Common myeloid progenitor, CD34-positive (primary cell): ENCODE measurements at places on chromosomes 7 and 10.

DNA sequence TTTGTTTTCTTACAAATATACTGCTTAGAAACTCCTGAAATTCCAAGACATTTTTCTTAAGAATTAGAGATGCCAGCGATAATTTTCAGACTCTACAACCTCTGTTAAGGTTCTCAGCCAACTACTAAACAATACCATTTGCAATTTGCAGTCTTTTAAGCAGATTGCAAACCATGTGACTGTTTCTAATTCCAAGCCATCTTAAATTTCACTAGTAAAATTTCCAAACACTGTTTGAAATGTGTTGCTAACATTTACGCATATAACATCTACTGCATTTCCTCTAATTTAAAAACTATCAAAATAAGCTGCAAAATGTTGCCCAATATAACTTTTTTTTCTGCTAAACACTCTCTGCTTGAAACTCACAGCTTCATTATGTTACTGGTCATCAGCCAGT, 56.0 kb upstream of the MACROH2A2 start:
- H3K27me3 ChIP-seq = no peaks in the 10 kb centered on the region
- DNase-seq = no peak
- no peaks in the 10 kb centered on the region for H3K4me1 ChIP-seq
- no peaks in the 10 kb centered on the region for H3K36me3 ChIP-seq
- H3K27ac ChIP-seq = no peak overlapping the region

DNA sequence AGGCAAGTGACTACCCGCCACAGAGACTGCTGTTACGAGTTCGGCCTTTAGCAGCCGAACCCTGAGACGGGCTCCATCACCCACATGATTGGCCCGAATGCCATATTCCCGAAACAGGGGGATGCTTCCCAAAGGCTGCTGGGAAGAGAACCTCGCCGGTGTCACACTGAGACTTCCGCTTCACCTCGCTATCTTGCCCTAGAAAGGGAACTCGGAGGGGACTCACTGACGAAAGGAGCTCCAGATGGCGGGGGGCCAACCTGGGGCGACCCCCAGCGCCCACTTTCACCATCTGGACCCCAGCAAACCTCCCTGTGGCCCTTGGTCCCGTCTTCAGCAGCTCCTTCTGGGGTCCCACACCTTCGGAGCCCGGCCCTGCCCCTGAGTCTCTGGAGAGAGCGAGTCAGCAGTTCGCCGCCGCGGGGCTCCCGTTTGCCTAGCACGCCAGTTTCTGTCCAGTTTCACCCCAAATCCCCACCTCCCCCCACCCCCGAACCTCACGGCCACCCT, 529 bp downstream of the HPS1 start:
- peaks cover 38% of the 10 kb centered on the region for H3K36me3 ChIP-seq
- H3K4me1 ChIP-seq = peaks cover 9% of the 10 kb centered on the region
- peak; percentile 56 for DNase-seq
- H3K27ac ChIP-seq = peak overlapping the region; percentile 74

- peaks cover 2% of the 10 kb centered on the region for H3K4me1 ChIP-seq
- H3K27ac ChIP-seq = no peak overlapping the region
- no peaks in the 10 kb centered on the region for H3K36me3 ChIP-seq
- no peak for DNase-seq
Measured at GRCh38 chr10:102220612-102221011, 5.5 kb upstream of the ELOVL3 start.

DNA sequence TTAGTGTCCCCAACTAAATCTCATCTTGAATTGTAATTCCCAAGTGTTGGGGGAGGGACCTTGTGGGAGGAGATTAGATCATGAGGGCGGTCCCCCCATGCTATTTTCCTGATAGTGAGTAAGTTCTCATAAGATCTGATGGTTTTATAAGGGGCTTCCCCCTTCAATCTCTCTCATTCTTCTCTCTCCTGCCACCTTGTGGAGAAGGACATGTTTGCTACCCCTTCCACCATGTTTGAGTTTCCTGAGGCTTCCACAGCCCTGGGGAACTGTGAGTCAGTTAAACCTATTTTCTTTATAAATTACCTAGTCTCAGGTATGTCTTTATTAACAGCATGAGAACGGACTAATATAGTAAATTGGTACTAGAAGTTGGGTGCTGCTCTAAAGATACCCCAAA, 365.6 kb downstream of the ANKRD7 start:
- H3K4me3 ChIP-seq = no peak overlapping the region
- H3K4me1 ChIP-seq = no peaks in the 10 kb centered on the region
- DNase-seq = peak; percentile 52
- no peaks in the 10 kb centered on the region for H3K27me3 ChIP-seq

DNA sequence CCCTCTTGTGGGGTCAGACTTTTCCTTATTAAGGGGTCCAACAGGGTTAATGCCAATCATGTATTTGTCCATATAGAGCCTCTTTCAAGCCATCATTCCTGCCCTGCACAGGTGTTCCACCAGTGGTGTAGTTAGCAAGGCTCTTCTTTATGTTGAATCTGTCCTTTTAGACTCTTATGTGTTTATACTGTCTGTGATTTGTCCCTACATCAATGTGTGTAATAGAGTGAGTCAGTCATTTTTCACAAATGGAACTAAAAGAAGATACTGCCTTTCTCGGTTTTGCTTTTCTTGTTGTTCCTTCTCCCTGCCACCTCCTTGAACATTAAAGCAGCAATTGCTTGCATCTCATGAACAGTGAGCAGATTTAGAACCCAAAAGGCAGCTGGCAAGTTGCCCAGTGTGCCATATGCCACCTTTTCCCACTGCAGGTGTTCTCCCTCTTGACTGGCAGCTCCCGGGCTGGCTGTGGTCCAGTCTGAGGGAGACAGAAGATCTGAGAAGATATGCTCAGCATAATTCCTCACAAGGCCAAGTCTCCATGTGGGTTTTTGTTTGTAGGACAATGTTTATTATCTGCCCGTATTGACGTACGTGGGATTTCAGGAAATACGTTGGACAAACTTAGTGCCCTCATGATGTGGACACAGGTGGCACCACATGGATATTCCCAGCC, 154.1 kb downstream of the LHFPL3 start:
- no peak overlapping the region for H3K4me3 ChIP-seq
- DNase-seq = no peak
- H3K36me3 ChIP-seq = no peaks in the 10 kb centered on the region
- H3K4me1 ChIP-seq = no peaks in the 10 kb centered on the region
- H3K27ac ChIP-seq = no peak overlapping the region
- no peaks in the 10 kb centered on the region for H3K27me3 ChIP-seq

GRCh38 chr7:99270702-99271101, 1.9 kb upstream of the MYH16 start:
- no peak overlapping the region for H3K27ac ChIP-seq
- H3K4me3 ChIP-seq = no peak overlapping the region

DNA sequence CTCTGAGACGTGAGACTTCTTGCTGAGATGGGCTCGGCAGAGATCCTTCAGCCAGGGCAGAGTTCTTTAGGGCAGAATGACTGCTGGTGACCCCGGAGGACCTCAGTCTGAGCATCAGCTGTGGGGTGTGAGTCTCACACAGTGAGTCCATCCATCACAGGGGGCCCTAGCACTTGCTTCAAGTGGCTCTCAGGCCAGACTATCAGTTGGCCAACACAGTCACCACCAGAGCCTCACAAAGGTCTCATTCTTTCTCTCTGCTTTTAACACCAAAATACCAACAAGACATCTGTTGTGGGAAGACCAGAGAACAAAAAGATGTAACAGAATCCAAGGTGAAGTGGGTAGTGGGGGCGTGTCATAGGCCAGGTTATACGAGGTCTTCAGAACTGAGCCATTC, 345.6 kb upstream of the NRP1 start:
- H3K27me3 ChIP-seq = no peaks in the 10 kb centered on the region
- H3K4me3 ChIP-seq = no peak overlapping the region
- no peak for DNase-seq
- no peaks in the 10 kb centered on the region for H3K4me1 ChIP-seq

DNA sequence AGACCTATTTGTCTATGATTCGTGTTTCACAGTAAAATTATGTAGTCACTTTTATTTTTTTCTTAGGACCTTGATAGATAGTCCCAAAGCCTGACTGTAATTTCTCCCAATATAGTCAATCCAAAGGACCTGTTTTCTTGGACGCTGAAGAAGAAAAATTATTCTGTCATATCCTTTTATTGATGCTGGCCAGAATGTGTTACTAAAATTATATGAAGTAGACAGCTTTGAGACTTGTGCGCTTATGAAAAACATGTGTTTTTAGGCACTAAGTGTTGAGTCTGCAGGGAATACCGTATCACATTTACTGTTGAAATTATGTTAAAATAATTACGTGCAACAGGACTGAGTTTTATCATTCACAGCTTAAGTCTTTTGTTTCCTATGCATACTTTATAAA, 17.9 kb downstream of the TES start:
- H3K27ac ChIP-seq = no peak overlapping the region
- no peak for DNase-seq
- peaks cover 58% of the 10 kb centered on the region for H3K4me1 ChIP-seq

DNA sequence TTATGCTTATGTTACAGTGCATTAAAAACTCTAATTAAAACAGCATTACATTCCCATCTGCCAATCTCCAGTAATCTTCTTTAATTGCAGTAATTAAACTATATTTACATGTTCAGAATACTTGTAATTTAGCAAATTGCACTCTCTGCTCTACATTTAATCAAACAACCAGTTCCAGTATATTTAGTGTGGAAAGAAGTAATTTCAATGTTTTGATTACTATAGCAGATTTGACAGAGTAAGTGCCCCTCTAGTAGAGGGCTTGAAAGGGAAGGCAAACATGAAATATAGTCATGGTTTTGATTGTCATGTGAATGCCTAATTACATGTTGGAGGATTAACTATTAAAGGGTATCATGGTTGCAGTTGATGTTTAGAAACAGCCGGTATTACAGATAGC, 739.7 kb downstream of the AUTS2 start:
- H3K4me1 ChIP-seq = peaks cover 2% of the 10 kb centered on the region
- no peaks in the 10 kb centered on the region for H3K36me3 ChIP-seq

DNA sequence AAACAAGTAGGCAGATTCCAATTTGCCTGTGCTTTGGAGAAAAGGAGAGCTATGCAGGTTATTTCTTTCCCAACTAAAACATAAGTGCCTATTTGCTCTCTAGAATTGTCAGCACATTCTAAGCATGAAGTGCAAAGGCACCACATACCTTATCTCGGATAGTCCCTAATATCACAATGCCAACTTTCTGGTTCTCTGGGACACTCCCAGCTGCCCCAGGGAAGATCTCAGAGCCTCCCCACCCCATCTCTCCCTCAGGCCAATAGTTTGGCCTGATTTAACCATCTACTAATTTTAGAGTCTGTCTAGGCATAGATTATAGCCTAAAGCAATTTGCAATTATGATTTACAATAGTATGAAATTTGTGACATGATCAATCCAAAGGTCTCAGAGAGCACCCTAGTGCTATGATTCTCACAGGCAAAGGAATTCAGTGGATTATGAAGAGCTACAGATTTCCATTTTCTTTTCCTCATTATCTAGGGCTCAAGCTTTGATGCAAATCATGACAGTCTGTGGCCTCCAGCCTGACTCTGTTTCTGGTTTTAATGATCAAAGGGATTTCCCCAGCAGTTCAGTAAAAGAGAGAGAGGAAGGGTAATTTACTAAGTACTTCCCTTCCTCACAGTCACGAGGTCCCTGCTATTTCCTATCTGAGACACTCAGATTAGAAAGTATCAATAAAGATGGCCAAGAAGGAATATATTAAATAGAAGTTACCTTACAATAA, 29.0 kb upstream of the IL6 start:
- no peaks in the 10 kb centered on the region for H3K36me3 ChIP-seq
- no peaks in the 10 kb centered on the region for H3K27me3 ChIP-seq
- no peak overlapping the region for H3K4me3 ChIP-seq
- peak; percentile 9 for DNase-seq
- H3K4me1 ChIP-seq = peaks cover 4% of the 10 kb centered on the region

DNA sequence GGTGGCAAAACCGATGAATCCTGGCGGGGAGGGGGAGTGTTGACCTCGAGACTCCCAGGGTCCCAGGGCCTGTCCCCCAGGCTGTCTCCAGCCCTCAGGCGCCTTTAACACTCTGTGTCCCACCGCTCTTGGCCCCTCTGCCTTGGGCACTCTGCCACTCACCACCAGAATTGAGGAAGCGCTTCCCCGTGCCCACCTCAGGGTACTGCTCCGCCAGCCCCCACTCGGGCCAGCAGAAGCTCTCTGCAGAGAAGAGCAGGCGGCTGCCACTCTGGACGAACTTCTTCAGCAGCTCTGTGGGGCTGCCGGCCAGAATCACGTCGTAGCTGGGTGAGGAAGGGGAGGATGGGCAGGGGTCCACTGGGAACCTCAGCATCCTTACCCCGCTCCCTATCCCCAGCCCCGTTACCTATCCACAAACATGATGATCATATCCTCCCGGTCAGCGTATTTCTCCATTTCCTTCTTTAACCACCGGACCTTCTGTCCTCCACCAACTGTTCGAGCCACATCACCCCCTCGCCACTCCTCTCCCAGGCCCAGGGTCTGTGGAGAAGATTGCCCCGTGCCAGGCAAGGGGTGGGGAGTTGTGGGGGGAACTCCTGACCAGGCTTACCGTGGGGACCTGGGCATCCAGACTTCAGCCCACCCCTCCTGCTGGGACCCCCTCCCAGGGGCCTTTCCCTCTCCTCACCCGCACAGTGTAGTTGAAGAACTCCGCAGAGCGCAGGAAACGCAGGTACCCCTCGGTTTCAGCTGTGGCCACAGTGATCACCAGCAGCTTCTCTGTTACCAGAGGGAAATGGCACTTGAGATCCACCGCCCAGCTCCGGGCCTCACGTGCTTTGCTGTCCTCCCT, 1.2 kb downstream of the PLOD3 start:
- peak; percentile 19 for DNase-seq
- H3K27ac ChIP-seq = peak overlapping the region; percentile 94
- H3K4me1 ChIP-seq = peaks cover 29% of the 10 kb centered on the region
- no peaks in the 10 kb centered on the region for H3K27me3 ChIP-seq

GRCh38 chr7:2680792-2681490, 7.1 kb upstream of the AMZ1 start:
- H3K27me3 ChIP-seq = peaks cover 1% of the 10 kb centered on the region
- H3K36me3 ChIP-seq = no peaks in the 10 kb centered on the region
- H3K27ac ChIP-seq = no peak overlapping the region
- no peak overlapping the region for H3K4me3 ChIP-seq

DNA sequence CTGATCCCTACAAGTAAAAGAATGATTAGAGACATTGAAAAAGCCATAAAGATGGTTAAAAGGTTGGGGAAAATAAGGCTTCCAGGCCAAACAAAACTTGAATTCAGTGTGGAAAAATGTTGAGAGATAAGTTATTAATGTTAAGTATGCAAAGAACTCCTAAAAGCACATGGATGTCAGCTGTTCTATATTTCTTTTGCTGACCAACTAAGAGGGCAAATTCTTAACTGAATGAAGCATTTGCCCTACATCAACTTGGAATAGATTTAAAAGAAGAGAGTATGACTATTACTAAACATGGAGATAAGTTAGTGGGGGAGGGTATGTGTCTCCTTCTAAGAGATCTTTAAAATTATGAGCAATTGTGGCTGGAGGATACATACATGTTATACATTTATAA, 124.8 kb downstream of the KIAA1217 start:
- no peak overlapping the region for H3K27ac ChIP-seq
- H3K4me1 ChIP-seq = no peaks in the 10 kb centered on the region
- no peak for DNase-seq

- DNase-seq = no peak
- peak overlapping the region; percentile 53 for H3K4me3 ChIP-seq
- H3K27me3 ChIP-seq = peaks cover 17% of the 10 kb centered on the region
Measured at GRCh38 chr7:128103498-128104107, 72.4 kb upstream of the LRRC4 start.
